Cerebellum (tissue), 4 donors: ENCODE measurements at places on chromosomes 4 and X.

GRCh38 chrX:72621163-72621562 is 48.5 kb upstream of the HDAC8 start:
- no peak for DNase-seq

- peak; percentile 69 for DNase-seq
Measured at GRCh38 chr4:184815046-184815877, 10.5 kb downstream of the ACSL1 start.

DNA sequence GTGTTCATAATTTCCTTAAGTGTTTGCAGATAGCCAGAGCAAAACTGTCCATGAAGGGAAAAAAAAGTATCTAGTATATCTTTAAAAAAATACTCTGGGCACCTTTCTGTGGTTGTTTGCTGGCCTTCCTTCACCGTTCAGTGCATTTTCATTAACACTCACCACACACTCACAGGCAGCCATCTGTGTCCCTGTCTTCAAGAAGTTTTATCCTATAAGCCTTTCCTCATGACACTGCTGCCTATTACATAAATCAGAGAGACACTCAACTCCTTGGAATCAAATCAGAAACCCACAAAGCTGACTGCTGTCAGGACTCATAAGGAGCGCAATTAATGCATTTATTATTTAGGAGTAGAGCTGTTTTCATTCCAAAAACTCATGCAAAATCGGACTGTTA is 1720.2 kb downstream of the PCDH7 start:
- DNase-seq = no peak

GRCh38 chr4:26337612-26338011 is 16.8 kb downstream of the RBPJ start:
- no peak for DNase-seq

- DNase-seq = no peak
Measured at GRCh38 chrX:153491351-153491914, 3.3 kb upstream of the BGN start.

GRCh38 chr4:105715692-105716278 is 7.2 kb downstream of the GSTCD start:
- peak; percentile 37 for DNase-seq

DNA sequence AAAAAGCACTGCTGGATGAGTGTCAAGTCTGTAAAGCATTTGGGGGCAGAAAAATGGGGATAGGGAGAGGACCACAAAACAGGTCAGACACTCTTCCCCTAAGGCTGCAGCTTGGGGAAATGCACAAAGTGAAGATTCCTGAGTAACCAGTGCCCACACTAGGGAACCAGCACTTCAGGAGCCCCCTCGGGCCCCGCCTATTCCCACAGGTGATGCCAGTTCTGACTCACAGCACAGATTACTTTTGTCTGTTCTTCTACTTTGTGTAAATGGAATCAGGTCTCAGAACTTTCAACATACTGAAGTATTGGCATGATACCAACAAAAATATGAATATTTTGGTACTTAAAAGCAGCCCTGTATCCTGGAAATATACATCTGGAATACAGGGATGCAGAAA is 112.5 kb downstream of the ADRA2C start:
- DNase-seq = no peak

GRCh38 chrX:46904626-46905025 is 7.6 kb upstream of the JADE3 start:
- no peak for DNase-seq

DNA sequence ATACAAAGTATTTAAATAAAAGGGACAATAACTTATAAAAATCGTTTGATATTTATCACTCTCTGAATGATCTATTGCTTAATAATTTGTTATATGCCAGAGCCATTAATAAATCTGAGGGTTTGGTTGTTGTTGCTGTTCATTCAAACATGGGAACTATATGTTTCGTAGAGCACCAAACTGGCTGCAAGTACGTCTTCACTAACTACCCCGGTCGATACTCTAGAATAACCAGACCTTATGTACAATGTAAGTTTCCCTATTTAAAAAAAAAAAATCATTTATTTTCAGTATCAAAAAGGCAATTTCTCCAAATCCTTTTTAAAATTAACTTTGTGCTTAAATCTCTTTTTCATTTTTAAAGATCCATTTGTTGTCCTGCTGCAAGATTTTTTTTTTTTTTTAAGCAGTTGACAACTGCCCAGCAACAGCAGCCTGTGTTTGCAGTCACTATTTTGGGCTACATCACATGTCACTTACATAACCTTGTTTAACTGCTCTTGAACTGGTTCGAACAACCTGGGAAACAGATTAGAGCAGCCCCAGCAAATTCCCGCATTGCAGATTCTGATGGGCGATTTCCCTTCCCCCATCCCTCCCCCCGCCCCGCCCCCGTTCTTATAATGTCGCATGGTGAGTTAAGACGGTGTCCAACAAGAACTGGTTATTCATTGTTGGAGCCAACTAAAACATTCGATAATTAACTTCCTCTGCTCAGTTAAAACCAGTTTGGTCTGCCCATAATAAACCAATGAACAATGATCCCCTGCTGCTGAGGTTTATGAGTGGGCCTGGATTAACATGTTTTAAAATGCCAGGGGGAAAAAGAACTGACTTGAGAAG is 238.9 kb downstream of the NR3C2 start:
- DNase-seq = peak; percentile 50
